IMR-90 (cell line): ENCODE measurements at places on chromosomes 13 and 19. TPM values are rescaled to one million over a fixed set of nuclear protein-coding genes. Genes with fewer than 3 reads are reported as not detected.

- no peak for DNase-seq
Measured at GRCh38 chr13:98260357-98261164, 83.5 kb upstream of the RNF113B start.

DMKN gene
- total RNA-seq = 0.28 and 0.36 TPM in 2 replicates

GRCh38 chr19:6947745-6948144 lies 60.4 kb downstream of the ADGRE1 start:
- no peak for DNase-seq

ARRDC5 gene
- total RNA-seq = not detected in 2 replicates

DNA sequence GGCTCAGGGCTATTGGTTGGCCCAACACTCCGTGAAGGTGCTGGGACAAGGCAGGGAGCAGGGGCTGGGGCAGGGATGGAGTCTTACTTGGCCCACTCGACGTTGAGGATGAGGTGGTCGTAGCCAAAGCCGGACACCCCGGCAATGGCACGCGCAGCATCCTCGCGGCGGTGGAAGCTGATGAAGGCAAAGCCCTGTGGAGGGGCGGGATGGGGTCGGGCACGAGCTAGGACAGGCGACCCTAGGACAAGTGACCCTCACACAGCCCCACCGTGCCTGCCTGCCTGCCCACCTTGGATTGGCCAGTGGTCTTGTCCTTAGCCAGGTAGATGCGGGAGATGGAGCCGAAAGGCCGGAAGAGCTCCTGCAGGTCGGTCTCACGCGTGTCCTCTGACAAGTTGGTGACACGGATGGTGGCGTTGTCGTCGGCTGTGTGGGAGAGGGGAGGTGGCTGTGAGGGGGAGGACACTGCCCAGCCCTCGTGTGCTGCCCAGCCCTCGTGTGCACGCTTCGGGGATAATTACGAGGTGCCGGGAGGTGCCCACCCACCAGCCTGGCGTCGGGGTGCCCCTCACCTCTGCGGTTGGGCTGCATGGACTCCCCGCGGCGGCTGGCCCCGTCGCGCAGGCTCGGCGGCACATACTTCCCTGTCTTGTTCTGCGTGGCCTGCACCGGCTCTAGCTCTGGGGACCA lies 4.0 kb downstream of the P2RY11 start:
- DNase-seq = no peak

DNA sequence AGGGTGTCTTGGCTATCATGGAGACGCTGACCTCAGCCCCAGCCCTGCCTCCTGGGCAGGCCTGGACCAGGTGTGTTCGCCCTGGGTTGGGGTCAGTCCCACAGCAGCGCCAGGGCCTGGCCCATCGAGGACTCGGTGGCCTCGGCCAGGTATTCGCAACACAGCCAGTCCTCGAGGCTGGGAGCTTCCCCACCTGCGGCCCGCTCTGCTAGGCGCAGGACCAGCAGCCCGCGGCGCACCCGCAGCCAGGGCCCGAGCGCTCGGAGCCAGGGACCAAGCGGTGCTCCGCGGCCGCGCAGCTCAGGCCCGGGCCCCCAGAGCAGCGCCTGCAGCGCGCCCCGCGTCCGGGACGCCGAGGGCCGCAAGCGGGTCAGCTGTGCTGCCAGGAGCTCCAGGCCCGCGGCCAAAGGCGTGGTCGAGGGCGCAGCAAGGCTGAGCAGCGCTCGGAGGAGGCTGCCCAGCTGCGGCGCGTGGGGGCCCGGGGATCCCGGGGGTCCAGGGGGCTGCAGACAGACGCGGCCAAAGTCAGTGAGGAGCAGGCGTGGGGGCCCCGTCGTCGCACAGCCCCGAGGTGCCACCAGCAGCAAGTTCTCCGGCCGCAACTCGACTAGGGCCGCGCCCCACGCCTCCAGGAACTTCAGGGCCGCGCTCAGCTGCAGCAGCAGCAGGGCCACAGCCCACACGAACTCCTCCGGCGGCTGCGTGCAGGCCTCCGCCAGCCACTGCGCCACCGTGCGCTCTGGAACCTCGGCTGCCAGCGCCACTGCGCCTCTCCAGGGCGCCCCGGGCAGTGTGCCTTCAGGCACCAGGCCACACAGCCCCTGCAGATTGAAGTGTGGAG lies 6.2 kb downstream of the PEAK3 start:
- DNase-seq = no peak

GRCh38 chr13:66693656-66694055 lies 536.5 kb downstream of the PCDH9 start:
- DNase-seq = no peak

- DNase-seq = no peak
Measured at GRCh38 chr19:53898636-53899341, 10.3 kb upstream of the CACNG7 start.

DNA sequence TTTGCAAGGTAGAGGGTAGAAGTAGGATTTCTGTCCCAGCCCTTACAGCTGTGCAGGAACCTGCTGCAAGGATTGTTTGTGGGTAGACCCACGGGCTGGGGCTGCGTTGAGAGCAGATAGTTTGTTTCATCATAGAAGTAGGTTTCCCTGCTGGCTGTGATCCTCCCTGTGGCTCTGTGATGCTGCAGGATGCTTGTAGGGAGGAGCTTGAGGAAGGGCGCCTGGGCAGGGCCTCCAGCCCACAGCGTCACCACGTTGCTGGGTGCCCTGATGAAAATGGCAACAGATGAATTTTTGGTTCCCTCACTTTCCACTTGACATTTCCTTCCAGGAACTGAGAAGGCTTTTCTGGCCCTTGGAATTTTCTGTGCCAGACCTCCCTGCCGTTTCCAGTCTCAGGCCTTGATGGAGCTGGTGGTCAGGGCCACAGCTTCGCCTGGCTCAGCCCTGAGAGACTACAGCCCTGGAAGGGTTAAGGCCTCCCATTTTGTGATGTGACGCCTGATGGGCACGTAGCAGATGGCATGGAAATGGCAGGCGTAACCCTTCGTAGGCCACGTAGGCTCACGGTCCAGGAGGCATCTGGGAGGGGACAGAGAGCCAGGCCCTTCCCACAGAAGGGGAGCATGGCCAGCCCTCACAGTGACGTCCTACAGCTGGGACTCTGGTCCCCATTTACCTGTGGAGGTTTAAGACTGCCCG lies 42.2 kb downstream of the GATAD2A start:
- DNase-seq = peak; percentile 28

GRCh38 chr19:16084067-16084685 lies 7.9 kb downstream of the TPM4 start:
- no peak for DNase-seq

- DNase-seq = no peak
Measured at GRCh38 chr19:37452500-37453245, 14.6 kb downstream of the ZNF569 start.

DNA sequence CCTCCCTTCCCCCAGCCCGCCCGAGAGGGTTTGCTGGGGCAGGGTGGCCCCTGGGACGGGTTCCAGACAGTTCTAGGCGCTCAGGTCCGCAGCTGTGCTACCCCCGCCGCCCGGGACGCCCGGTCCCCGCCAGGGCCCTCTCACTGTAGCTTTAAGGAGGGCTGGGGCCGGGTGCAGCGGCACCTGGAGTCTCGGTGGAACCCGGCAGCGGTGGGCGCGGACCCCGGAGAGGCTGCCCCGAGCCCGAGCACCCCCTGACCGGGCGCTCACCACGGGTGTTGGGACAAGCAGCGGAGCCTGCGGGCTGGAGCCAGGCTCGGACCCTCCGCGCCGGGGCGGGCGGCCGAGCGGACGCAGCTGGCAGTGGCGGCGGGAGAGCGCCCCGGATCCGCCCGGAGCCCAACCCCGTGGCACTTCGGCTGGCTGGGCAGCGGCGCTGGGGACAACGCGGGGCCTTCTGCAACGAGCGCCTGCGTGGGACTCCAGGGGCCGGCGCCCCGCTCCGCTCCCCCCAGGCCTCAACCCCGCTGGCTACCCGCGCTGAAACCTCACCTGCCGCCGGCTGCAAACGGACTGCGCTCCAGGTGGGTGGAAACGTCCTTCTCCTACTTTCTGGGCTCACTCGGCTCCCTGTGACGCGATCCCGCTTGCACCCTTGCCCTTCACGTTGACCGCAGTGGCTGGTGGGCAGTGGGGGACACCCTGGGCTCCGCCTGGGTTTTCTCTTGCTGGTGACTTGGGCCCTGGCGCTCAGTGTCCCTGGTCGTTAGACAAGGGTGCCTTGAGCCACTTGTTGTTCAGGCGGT lies 81.1 kb downstream of the ZNF429 start:
- no peak for DNase-seq

DNA sequence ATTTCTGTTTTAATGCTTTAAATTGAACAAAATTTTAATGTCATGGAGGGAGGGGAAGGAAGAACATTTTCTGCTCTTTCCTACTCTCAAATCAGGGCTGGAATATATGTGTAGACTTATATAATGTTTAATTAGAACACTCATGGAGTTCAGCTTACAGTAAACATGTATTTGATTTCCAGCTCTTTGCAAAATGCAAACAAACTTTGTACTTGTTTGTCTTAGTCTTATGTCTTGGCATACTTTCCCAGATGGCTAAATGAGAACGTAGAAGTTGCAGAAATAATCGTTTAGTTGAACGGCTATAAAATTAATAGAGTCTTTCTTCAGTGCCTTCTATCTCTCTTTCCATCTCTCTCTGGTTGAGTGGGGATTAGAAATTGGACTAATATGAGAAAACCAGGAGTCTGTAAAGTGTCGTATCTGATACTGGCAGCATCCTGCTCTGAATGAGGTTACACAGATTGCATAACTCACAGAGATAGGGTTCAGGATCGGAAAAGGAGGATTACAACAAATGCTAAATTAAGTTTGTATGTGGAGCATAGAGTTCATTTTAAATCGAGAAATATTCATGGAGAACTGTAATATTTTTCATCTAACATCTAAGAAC lies 82.3 kb downstream of the FGF9 start:
- DNase-seq = no peak
